ENCODE measurements at places on chromosomes 6 and 20. TPM values are rescaled to one million over a fixed set of nuclear protein-coding genes. Genes with fewer than 3 reads are reported as not detected.

SNAI1 gene
- 3.4 TPM for polyA plus RNA-seq

ERVFRD-1 gene
- polyA plus RNA-seq: 0.07 TPM

ANKEF1 gene
- 2.9 TPM for polyA plus RNA-seq

APCDD1L gene
- not detected for polyA plus RNA-seq

PBOV1 gene
- polyA plus RNA-seq: not detected

PPIL6 gene
- 0.33 TPM for polyA plus RNA-seq

C20orf204 gene
- 0.07 TPM for polyA plus RNA-seq

EYS gene
- 0.63 TPM for polyA plus RNA-seq

TSBP1 gene
- not detected for polyA plus RNA-seq

LY6G6C gene
- not detected for polyA plus RNA-seq

RIPOR3 gene
- 5.6 TPM for polyA plus RNA-seq

LINC00237 gene
- not detected for polyA plus RNA-seq

TGM2 gene
- polyA plus RNA-seq: 106 TPM

OSER1 gene
- polyA plus RNA-seq: 13.6 TPM

RPN2 gene
- polyA plus RNA-seq: 154 TPM

IPCEF1 gene
- 0.46 TPM for polyA plus RNA-seq

MUCL3 gene
- polyA plus RNA-seq: not detected

B4GALT5 gene
- 14.8 TPM for polyA plus RNA-seq

CRISP2 gene
- not detected for polyA plus RNA-seq

SIRPB2 gene
- 1.5 TPM for polyA plus RNA-seq

SLC22A2 gene
- not detected for polyA plus RNA-seq

IFNGR1 gene
- polyA plus RNA-seq: 35.7 TPM

BIRC7 gene
- polyA plus RNA-seq: not detected

MAP7 gene
- 8.1 TPM for polyA plus RNA-seq

NKAIN2 gene
- polyA plus RNA-seq: 0.05 TPM
